NCI-H446 (cell line): ENCODE measurements at places on chromosomes 16 and 17.

- DNase-seq: no peak
Measured at GRCh38 chr16:10688291-10688690, 6.4 kb downstream of the TEKT5 start.

- peak; percentile 9 for DNase-seq
Measured at GRCh38 chr17:61208301-61209105, 191.1 kb upstream of the TBX2 start.

DNA sequence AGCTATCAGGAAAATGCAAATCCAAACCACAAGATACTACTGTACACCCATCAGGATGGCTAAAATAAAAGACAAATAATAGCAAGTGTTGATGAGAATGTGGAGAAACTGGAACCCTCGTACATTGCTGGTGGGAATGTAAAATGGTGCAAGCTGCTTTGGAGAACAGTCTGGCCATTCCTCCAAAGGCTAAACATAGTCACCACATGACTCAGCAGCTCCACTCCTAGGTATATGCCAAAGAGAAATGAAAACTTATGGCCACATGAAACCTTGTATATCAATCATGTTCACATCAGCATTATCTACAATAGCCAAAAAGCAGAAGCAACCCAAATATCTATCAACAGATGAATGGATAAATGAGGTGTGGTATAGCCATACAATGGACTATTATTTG lies 28.5 kb downstream of the VAC14 start:
- DNase-seq: no peak

- DNase-seq: no peak
Measured at GRCh38 chr17:48593840-48594537, 410 bp upstream of the HOXB5 start.

GRCh38 chr17:43021741-43022512 lies at the start of gene VAT1:
Gene VAT1 (minus strand): TSS chr17:43022385. CDS start chr17:43022322, 63 bp downstream.
- DNase-seq: peak; percentile 75

GRCh38 chr16:30184096-30184890 lies 891 bp downstream of the CORO1A start:
- DNase-seq: no peak

DNA sequence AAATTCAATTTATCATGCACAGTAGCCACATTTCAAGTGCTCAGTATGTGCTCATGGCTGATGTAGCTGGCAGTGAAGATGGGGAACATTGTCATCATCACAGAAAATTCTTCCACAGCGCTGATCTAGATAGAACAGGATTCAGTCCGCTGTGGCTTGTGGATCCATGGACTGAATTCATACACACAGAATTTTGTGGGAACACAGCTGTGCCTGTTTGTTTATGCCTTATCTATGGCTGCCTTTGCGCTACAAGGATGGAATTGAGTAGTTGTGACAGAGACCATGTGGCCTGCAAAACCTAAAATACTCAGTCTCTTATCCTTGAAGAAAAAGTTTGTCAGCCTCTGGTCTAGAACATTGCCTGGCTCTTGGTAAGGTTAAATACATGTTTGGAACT lies 128.4 kb downstream of the PRKCB start:
- DNase-seq: no peak

- DNase-seq: no peak
Measured at GRCh38 chr16:11819798-11820197, 22.7 kb upstream of the ZC3H7A start.

- no peak for DNase-seq
Measured at GRCh38 chr16:46573008-46573833, 48.0 kb downstream of the SHCBP1 start.

DNA sequence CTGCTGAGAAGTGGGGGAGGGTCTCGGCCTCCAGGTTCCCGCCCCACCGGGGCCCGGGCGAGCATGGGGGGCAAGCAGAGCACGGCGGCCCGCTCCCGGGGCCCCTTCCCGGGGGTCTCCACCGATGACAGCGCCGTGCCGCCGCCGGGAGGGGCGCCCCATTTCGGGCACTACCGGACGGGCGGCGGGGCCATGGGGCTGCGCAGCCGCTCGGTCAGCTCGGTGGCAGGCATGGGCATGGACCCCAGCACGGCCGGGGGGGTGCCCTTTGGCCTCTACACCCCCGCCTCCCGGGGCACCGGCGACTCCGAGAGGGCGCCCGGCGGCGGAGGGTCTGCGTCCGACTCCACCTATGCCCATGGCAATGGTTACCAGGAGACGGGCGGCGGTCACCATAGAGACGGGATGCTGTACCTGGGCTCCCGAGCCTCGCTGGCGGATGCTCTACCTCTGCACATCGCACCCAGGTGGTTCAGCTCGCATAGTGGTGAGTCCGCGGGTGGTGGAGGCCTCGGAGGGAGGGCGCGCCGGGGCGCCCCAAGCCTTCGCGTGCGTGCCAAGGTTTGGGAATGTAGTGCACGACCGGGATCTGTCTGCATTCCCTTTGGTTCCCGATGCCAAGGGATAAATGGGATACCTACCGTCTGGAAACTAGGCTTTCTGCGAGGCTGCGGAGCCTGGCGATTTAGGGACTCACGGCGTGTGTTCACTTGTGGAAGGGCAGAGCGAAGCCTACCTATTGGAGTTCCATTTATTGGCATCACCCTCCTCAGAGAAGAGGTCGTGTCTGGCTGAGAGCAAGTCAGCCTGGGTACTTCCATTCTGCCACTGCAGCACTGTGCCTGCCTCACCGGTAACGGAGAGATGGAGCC lies 1.0 kb downstream of the ZNRF1 start:
- no peak for DNase-seq

DNA sequence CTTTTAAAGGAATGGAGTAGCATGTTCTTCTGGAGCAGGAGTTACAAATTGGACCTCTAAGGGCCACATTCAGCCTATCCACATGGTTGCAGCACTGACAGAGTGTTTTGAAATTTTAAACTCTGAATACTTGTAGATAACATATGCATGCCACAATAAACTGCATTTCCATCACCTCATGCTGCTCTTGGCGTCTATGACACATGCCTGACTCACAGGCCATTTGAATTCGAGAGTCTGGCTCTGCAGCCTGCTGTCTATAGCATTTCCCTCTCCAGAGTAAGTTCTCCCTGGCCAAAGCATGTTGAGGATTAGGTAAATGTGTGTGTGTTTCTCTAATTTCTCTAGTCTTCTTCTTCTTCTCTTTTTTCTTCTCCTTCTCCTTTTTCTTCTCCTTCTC lies 28.7 kb upstream of the MYOCD start:
- DNase-seq: no peak

DNA sequence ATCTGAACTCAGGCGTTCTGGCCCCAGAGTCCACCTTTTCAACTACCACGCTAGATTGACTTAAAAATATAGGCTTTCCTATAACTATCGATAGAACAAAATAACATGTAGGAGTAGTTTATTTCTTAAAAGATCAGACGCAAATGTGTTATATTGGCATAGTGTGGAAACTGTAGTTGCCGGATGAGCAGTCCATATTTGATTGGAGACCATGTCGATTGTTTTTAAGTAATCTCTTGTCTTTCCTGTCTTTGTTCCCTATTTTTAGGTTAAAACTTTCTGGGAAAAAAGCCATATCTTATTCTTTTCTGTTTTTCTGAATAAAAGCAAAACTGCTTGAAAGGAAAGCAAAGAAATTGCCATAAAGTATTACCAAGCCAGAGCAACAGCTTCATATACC lies 53.1 kb downstream of the GAN start:
- no peak for DNase-seq

GRCh38 chr17:78081551-78081950 lies 47.0 kb downstream of the TMC6 start:
- DNase-seq: no peak

DNA sequence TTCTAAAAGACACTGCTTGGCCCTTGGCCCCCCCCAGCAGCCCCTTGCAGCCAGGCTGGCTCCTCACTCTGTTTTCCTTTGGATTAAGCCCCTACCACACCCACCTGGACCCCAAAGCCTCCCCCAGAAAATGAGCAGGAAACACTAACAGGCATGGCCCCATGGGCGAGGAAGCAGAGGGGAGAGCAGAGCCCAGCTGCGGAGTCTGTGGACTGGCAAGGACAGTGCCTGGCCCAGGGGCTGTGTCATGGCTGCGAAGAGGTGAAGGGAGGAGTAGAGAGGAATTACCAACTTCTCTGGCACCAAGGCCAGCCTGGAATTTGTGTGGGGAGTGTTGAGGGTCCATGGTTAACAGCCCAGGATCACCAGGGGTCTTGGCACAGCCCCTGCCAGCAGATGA lies 47.4 kb downstream of the MRC2 start:
- peak; percentile 75 for DNase-seq

DNA sequence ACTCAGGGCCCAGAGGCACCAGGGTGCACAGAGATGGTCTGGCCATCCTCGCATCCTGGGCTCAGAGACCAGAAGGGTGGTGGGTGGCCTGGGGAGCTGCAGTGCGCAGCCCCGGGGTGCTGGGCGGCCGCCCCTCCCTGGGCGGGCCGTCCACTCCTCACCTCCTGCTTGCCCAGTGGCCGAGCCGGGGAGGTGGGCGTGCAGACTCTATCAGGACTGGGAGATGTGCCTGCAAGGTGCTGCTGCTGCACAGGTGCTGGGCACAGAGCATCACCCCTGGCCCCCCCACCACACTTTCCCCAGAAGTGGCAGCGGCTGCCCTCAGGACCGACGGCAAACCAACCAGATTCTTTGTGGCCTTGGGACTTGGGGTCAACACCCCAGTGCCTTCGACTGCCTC lies at the start of gene SCN4A:
TSS of gene SCN4A (minus strand) at position 123 of the 400 bp plus-strand sequence. CDS start at position 46, 77 bp downstream.
- DNase-seq: no peak

GRCh38 chr16:51402785-51403184 lies 251.7 kb upstream of the SALL1 start:
- DNase-seq: no peak

- DNase-seq: no peak
Measured at GRCh38 chr17:34726536-34727384, 147.4 kb downstream of the TMEM132E start.

DNA sequence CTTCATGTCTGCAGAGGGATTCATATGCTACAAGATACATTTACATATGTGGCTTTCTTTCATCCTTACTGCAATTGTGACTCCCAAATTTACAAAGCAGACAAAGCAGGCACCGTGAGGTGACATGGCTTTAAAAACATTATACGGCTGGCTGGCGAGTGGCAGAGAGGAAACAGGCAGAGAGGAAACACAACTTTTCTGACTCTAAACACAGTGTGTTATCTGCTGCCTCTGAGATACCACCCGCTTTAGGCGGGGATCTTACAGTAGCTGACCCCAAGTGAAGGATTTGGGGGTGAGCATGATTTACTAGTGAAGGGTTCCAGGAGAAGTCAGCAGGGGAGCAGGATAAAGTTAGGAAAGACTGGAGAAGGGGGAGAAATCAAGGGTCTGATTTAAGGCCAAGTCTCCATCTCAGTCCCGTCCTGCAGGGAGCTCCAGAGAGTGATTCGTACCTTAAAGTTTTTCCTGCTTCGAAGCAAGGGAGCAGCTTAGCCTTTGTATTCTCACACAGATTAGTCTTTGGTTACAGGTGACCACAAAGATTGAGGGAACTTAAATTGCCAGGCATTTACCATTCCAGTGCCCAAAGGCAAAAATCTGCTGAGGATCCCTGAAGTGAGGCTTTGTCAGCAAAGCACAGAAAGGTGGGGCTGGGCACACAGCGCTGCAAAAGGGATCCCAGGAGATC lies 355.0 kb downstream of the GRIN2A start:
- no peak for DNase-seq

DNA sequence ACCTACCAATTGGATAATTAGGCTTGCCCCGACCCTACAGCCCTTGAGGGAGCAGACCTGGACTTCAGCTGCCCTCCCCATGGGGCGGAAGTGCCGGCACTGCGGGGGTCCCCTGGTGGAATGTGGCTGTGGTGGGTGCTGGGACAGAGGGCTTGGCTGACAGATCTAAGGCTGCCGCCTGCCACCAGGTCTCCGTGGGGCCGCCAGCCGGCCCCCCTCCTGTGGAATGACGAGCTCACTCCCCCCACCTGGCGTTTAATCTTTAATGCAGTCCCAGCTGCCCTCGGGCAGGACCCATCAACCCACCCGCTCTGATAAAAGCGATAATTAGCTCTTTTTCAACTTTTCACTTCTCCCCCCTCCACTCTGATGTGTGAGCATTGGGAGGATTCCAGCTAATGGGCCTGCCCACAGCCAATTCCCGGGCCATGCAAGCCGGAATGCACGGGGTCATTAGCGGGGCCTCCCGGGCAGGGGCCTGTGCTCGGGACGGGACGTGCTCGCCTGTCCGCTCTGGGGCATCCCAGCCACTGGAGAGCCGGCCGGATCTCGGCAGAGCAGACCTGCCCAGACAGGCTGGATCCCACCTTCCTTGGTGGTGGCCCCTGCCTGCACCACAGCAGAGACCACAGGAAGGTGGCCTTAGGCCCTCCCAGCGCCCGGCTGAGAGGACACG lies 28.3 kb upstream of the GOSR2 start:
- DNase-seq: no peak

- DNase-seq: peak; percentile 19
Measured at GRCh38 chr17:70405492-70406220, 236.3 kb downstream of the KCNJ2 start.

GRCh38 chr16:9903-10665 lies 43.3 kb downstream of the POLR3K start:
- DNase-seq: no peak

DNA sequence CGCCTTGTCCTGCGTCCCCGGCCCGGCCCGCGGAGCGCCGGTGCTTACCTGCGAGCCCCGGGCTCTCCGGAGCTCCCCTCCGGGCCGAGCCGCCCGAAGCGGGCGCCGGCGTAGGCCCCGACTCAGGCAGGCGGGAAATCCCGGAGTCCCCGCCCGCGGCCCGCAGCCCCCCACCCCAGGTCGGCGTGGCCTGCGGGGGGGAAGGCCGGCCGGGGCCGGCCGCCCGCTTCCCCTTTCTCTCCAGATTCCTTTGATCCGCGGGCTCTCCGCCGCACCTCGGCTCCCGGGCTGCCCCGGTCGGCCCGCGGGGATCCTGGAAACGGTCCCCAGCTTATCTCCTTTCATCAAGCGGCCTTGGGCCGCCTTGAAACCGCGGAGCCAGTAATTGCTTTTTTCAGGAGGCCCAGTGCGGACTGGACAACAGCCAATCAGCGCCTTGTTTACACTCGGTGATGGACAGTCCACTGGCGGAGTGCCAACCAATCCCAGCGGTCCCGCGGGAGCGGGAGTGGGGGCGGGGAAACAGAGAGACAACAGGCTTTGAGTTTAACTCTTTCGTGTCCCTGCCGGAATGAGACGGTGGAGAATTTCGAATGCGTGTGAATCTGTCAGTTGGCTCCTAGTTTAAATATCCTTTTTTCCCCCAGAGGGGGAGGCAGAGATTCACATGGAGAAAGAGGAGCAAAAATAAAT lies 1.4 kb upstream of the BAHCC1 start:
- DNase-seq: peak; percentile 100

- DNase-seq: peak; percentile 27
Measured at GRCh38 chr16:23384878-23385277, 68.1 kb downstream of the COG7 start.

GRCh38 chr17:68587026-68587425 lies 14.1 kb downstream of the FAM20A start:
- no peak for DNase-seq

- no peak for DNase-seq
Measured at GRCh38 chr16:65769776-65770438, 596.6 kb upstream of the CDH5 start.

DNA sequence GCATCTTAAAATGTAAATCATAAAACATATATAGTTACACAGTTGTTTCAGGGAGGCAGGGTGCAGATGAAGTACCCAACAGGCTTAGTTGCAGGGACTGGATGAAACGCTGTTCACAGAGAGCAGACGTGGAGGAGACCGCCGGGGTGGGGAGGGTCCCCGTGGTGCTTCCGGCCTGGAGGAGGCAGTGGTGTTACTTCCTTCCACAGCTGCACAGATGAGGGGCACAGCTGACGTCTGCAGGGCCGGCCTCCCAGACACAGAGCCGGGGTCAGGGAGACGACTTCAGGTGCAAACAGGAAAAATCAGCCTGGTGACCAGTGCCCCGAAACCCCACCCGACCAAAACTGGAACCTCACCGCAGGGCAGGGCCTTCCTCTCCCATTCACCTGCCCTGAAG lies 17.1 kb downstream of the SPIRE2 start:
- DNase-seq: no peak

GRCh38 chr16:81547194-81547938 lies 102.8 kb downstream of the CMIP start:
- DNase-seq: no peak
